ENCODE measurements at places on chromosomes 1 and 21.

- DNase-seq = no peak
Observed at GRCh38 chr1:62727656-62728407, 39.6 kb upstream of the DOCK7 start.

- no peak for DNase-seq
Observed at GRCh38 chr1:198205016-198205684, 48.4 kb downstream of the NEK7 start.

- no peak for DNase-seq
Observed at GRCh38 chr1:244406337-244406736, 45.4 kb downstream of the ADSS2 start.

DNA sequence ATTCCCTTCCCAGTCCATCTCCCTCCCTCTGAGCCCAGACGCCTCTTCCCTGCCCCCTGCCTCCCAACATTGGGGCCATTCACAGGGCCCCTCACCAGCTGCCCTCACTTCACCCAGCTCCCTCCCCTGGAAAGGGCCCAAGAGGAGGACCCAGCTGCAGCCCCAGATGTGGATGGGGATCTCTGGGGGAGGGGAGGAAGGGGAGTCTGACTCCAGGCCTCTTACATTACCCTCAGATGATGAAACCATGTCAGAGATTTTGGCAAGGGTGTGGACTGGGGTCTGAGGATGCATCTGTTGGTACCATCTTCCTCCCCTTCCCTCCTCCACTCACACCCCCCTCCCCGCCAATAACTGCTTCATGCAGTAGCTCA, 1.1 kb upstream of the KIF21B start:
- DNase-seq = no peak

DNA sequence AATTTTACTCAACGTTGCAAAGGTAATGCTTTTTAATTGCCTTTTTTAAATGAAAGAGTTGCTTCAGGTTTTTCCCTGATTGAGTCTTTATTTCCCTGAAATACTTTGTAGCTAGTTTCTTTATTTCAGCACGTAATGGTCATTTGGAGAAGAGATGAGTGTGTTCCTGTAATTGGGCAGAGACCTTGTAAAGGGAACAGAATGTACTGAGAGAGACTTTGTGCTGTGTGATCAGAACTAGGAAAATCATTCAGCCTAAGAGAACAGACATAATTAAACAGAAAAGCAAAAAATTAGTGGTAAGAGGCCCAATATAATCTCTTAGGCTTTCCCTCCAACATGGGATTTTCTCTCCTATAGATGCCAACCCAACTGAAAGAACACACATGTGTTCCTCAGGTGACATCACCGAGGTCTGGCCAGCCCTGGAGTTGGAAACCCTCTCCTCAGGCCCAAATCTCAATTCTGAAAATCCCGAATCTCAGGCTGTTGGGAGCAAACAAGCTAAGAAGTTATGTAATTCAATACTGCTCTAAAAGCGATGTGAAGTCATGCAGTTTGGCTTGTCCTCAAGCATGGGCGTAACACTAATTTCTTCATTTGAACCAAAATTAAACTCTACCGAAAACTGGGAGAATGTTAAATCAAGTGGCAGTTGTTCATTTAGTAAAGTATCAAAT, 102.0 kb downstream of the TGFB2 start:
- DNase-seq = no peak

GRCh38 chr1:183968386-183968785, 69.1 kb downstream of the COLGALT2 start:
- DNase-seq = no peak

DNA sequence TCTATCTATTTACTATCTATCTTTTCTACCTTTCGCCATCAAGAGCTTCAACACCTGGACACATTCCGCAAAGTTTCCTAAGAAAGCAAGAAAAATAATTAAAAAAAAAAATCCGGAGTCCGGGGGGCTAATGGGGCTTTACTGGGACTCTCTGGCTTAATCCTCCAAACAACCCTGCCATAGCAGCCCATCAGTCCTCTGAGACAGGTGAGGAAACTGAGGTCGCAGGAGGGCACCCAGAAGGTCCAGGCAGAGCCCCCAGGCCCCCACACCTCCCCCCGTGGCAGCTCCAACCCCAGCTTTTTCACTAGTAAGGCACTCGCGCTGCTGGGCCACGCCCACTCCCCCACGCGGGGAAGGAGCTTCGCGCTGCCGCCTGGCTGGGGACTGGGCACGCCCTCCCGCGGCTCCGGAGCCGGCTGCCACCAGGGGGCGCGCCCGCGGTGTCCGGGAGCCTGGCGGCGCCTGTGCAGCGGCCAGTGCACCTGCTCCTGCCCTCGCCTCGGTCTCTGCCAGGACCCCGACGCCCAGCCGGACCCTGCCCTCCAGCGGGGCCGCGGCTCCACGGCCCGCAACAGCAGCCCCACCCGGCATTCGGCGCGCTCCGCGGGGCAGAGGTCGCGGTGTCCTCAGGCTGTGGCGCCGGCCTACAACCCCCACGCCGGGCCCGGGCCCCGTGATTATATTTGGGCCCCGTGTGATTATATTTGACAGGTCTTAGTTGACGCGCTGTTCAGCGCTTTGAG, 54.1 kb upstream of the SAMD11 start:
- DNase-seq = peak; percentile 1

Measured in NCI-H774 (cell line).